Stimulated activated CD8-positive, alpha-beta memory T cell treated with anti-CD3 and anti-CD28 coated beads, Interleukin-2, amount 100 ng/mL, for 1 hour (primary cell): ENCODE measurements at places on chromosomes 3 and 15.

- no peak for DNase-seq
These were observed 15.0 kb downstream of the KLF15 start for GRCh38 chr3:126342211-126342610.

- DNase-seq: no peak
These were observed 140.4 kb upstream of the CCDC54 start for GRCh38 chr3:107236655-107237337.

GRCh38 chr3:125028657-125029056, 27.1 kb downstream of the HEG1 start:
- DNase-seq: no peak

DNA sequence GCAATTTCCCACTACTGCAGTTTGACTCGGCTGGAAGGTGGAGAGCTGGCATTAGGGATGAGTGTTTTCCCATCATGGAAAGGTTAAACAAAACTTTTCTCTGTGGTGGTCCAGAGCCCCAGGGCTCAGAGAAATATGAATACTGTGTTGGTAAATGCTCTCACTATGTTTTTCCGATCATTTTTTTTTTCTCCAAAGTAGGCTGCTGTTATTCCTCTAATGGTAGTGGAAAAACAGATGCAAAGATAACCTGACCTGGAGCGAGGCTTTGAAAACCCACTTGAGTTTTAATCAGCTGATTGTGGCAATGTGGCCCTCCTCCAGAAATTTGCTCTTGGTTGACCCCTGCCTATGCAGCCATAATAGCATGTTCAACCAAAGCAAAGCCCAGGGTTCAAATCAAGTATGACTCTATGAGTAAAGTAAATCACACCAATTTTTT, 320.8 kb upstream of the CTNNB1 start:
- DNase-seq: no peak

GRCh38 chr3:120425572-120426250, 25.1 kb downstream of the FSTL1 start:
- no peak for DNase-seq

DNA sequence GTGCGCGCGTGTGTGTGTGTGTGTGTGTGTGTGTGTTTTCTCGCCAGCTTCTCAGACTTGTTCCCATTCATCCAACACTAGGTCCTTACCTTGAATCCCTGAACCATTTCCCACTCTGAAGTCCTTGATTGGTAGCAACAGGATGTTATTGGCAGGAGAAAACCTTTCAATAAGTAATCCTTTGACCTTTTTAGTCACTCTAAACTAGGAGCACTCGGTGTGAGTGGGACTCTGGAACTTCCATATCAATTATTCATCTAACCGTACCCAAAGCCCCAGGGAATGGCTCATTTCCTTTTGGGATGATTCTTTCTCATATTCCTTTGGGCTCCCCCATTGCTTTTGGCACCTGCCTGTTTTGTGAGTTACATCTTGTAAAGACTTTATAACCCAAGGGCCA, 140.2 kb upstream of the SPRED1 start:
- DNase-seq: no peak

DNA sequence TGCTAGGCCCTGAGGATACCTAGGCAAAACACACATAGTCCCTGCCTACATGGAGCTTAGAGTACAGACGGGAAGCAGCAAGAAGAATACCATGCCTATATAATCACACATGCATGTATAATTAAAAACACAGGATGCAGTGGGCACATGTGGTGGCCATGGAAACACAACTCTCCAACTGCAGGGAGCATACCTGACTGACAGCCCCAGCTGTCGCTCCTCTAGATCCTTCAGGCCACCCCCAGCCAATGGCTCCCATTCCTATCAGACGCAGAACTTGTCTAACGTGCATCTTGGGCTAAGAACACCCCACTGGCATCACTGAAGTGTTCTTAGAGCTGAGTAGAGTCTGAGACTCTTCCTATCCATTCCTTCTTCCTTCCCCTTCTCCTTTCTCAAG, 125.5 kb upstream of the FRMD4B start:
- DNase-seq: no peak

GRCh38 chr15:36831125-36831903, 251.9 kb downstream of the CDIN1 start:
- DNase-seq: no peak
